Hematopoietic multipotent progenitor cell treated with erythropoietin and hydrocortisone succinate and interleukin-3 and kit ligand, for 4 days (in vitro differentiated cells): ENCODE measurements at places on chromosomes 5 and 9.

GRCh38 chr5:123696921-123697341 is 185.0 kb downstream of the CSNK1G3 start:
- DNase-seq, result no peak

DNA sequence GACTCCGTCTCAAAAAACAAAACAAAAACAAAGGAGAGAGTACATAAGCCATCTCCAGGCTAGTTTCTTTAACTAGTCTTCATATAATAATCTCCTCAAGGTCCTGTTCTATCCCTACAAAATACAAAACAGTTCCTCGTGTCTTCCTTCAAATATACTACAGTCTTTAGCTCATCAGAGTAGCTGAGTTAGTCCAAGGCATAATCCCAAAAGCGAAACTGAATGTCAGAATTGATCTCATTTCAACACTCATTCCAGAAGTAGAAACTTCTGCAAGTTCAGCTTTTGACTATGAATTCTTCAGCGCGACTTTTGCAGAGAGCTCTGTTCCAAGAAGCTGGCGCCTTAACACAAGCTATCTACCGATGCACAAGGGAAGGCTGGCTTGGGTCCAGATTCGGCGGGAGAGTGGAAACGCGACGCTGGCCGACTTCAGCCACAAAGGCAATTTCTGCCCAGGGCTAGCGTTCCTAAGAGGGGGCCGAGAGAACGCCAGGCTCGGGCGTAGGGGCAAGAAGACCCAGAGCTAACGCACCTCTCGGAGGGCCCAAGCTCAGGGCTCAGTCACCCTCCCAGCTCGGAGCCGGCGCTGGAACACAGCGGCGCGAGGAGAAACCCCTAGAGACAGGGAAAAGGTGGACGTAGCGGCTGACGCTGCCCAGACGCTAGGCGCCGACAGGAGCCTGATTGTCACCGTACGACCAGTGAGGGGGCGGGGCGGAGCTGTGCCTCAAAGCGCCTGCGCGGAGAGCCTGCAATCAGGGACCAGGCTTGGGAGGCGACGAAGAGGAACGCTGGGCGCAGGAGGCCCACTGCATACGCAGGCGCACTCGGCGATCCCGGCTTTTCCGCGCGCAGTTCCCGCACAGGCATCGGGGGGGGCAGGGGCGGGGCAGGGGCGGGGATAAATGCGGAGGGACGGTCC is 469 bp upstream of the HSDL2 start:
- peak; percentile 100 for DNase-seq

DNA sequence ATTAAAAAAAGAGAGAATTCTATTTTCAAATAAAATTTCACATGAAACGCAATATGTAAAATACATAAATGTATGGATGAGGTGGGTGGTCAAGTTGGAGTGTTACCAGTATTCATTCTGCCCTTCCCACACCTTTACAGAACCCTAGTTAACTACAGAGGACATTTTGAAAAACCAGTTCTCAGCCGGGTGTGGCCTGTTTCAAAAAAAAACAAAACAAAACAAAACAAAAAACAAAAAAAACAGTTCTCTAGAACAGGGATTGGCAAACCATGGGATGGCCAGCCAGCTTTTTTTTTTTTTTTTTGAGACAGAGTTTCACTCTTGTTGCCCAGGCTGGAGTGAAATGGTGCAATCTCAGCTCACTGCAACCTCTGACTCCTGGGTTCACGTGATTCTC is 28.4 kb upstream of the HK3 start:
- no peak for DNase-seq

- no peak for DNase-seq
Observed at GRCh38 chr5:22947921-22948320, 94.8 kb upstream of the CDH12 start.

DNA sequence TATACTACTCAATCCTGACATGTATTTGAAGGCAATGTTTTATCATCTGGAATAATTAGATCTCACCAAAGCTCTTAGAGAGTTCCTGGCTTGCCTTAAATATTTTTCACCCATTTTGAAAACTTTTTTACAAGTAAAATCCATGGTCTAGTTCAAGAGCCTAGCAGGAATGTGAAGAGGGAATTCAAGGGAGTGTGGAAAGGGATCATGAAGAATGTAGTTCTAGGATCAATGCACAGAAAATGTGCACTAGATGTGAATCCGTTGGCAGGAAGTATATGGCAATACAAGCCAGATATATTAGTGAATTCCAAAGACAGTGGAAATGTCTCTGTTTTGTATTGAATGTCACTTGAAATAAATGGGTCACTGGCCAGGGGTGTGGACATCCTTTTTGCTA is 167.9 kb upstream of the MOCS2 start:
- no peak for DNase-seq

DNA sequence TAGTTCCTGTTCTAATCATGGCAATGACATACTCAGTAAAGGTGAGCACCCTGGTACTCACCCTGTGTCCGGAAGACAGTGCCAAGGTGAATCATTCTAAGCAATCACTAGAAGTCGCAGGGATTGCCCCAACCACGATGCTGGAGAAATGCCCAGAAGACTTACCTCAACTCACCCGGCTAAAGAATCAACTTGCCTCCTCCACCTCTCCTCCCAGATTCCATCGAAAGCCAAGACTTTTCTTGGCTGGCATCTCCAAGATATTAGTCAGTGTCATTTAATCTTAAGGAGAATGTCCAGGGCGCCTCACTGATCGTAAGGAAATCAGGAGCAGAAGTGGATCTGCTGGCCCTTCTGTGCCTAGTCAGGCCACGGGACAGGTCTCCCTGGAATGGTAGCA is 204.9 kb downstream of the ERCC6L2 start:
- DNase-seq, result no peak
